ENCODE measurements at places on chromosomes 7 and 10. TPM values are rescaled to one million over a fixed set of nuclear protein-coding genes. Genes with fewer than 3 reads are reported as not detected.

Gene ADCY1
- 3.1 TPM for polyA plus RNA-seq

Gene PON1
- polyA plus RNA-seq: 0.33 TPM

Gene NPSR1
- polyA plus RNA-seq: not detected

Gene TSPAN13
- 24.0 TPM for polyA plus RNA-seq

Gene RNF133
- polyA plus RNA-seq: 0.18 TPM

Gene AKR1C8
- polyA plus RNA-seq: 0.20 TPM

Gene MUC12
- 0.02 TPM for polyA plus RNA-seq

Gene WASL
- polyA plus RNA-seq: 82.4 TPM

Gene TRIM73
- polyA plus RNA-seq: 7.6 TPM

Gene POLL
- polyA plus RNA-seq: 39.9 TPM

Gene DBF4
- 27.9 TPM for polyA plus RNA-seq

Gene DGKI
- 1.6 TPM for polyA plus RNA-seq

DNA sequence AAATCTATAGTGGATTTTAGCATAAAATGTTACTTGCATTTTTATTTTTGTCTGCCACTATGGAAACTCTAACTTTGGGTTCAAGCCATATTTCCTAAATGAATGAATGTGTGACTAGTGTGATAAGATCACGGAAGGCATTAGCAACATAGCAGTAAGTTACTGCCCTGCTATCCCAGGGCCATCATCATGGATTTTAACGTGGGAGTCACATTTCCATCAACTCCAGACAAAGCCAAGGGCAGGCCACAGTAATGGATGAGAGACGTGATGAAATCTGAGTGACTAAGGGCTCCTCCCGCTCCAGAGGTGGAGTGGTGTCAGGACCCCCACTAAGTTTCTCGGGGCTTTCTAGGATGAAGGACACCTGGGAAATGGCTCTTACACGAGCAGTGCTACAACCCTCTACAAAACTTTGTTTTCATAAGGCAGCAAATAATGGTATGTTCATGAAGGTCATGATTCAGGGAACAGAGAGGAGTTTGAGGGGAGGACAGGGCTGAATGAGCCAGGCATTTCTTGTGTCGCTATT is 34.3 kb downstream of the C10orf120 start:
- peak; percentile 46 for DNase-seq

- DNase-seq: no peak
Measured at GRCh38 chr7:131011976-131012375, 278.0 kb upstream of the KLF14 start.

- no peak for DNase-seq
Measured at GRCh38 chr10:19762026-19762425, 54.2 kb upstream of the PLXDC2 start.

GRCh38 chr10:31590023-31590800 is 271.2 kb downstream of the ZEB1 start:
- no peak for DNase-seq

- DNase-seq: no peak
Measured at GRCh38 chr7:134997214-134997885, 11.0 kb downstream of the AGBL3 start.

GRCh38 chr7:154777023-154777422 is 225.9 kb downstream of the PAXIP1 start:
- no peak for DNase-seq

GRCh38 chr7:148772297-148773089 is 73.8 kb downstream of the CUL1 start:
- no peak for DNase-seq

DNA sequence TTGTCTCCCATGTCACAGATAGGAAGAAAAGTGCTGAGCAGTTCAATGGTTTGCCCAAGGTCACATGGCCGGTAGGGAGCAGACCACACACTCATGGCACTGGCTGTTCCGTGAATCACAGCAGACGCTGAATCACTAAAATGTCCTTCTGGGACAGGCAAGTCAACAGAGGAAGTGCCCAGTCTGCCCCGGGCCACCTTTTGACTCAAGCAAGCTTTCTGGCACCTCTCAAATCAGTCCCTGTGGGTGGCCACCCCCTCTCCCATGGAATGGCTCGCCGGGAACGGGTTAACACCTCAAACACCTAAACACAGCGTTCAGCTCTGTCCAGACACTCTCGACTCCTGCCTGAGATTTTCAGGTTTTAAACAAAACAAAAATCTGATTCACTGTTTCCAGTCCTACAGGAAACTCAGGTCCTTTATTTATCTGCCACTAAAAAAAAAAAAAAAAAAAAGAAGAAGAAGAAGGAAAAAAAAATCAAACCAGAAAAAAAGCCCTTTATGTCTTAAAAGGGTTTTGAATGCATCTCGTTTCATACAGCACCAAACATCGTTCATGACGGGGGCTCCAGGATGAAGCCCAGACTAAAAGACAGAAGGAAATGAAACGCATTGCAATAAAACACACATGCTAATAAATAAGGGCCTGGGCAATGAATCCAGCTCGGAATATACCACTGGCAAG is 15.5 kb downstream of the CARD11 start:
- no peak for DNase-seq

DNA sequence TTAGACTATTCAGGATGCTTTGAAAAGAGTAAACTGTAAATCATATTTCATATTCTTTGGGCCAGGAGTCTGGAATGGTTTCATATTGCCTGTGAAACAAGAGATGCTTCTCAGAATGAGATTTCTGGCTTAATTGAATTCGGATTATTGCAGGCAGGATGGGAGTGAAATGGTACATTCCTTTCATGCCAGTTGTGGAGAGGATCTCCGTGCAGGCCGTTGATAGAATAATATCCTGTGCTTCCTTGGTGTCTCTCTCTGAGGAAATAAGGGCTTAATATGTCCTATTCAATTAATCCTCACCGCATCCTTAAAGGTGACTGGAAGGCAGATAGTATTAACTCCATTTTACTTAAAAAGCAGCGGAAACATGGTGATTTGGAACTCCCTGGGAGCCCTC is 56.6 kb downstream of the CUX1 start:
- no peak for DNase-seq

- no peak for DNase-seq
Measured at GRCh38 chr7:143954544-143954943, at the start of gene OR2F1. Gene OR2F1, plus strand, starts transcription at chr7:143954844. Its CDS starts 5,127 bp downstream, at chr7:143959971.

- no peak for DNase-seq
Measured at GRCh38 chr10:89399956-89400355, 7.5 kb downstream of the IFIT1 start.

GRCh38 chr10:48495282-48496045 is 109.4 kb downstream of the ARHGAP22 start:
- no peak for DNase-seq

GRCh38 chr10:124342821-124343170 is 75.9 kb downstream of the OAT start:
- DNase-seq: no peak

DNA sequence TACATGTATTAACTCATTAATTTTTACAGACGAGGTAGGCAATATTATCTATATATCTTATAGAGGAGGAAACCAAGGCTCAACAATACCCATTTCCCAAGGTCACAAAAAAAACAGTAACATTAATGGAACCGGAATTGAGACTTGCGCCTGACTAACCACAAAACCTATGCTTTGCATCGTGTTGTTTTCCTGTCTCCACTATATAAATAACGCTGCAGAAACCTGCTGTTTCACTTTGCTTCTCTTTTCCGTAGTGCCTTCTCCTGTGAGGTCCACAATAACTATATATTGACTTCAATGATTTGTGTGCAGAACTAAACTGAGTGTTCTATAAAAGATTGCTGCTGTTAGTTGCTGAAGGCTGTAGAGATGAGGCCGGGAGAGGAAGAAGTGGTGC is 97.7 kb upstream of the RPA3 start:
- DNase-seq: no peak

- no peak for DNase-seq
Measured at GRCh38 chr7:68269405-68269804, 1272.8 kb downstream of the TYW1 start.

GRCh38 chr10:79933961-79934360 is 14.9 kb downstream of the SFTPD start:
- DNase-seq: no peak

DNA sequence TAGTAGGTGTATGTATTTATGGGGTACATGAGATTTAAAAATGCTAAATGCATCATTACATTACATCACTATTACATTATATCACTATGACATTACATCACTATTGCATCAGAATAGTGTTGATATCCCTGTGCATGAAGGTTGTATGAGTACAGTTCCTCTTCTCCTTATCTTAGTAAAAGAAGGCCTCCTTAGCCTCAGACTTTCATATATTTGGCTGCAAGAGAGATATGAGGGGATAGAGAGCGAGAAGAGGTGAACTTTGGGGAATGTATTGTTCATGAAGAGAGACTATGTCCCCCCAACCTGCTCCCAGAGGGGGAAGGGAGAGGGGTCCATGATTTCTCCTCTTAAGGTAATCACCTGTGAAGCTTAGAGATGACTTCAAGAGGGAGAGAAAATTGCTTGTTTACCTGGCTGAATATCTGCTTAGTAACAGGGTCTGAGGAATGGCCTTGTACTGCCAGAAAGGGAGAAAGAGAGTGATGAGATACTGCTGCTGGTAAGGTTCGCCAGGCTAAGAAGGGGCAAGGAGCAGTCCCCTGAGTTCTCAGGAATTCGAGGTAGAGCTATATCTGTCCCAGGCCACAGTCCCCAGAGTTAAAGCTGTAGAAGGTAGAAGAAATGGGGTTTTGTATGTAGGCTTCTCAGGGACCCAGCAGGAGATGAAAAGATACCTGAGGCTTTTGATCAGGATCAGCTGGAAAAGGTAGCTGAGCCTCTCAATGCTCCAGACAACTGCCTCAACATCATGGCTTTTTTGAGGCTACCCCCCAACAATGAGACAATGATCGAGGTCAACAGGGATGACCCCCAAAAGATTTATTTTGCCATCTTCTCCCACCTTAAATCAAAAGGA is 168.4 kb upstream of the WNT16 start:
- DNase-seq: no peak

DNA sequence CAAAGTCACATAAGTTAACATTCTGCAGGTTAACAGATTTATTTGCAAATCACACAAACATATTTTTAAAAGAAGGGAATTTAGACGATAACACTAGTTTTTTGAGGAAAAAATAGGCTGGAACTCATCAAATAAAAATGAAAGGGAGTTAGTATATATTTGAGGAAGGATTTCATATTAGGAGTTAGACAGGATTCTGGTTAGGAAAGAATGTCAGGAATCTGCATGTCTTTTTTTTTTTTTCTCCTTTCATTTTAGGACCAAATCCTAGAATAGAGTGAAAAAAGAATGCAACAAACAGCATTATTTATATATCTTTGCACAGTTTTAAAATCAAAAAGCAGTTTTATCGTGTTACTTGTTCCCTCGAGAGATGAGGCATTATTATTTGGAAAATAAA is 8.9 kb upstream of the TRDMT1 start:
- no peak for DNase-seq

- DNase-seq: no peak
Measured at GRCh38 chr10:24900888-24901685, 51.3 kb downstream of the PRTFDC1 start.

DNA sequence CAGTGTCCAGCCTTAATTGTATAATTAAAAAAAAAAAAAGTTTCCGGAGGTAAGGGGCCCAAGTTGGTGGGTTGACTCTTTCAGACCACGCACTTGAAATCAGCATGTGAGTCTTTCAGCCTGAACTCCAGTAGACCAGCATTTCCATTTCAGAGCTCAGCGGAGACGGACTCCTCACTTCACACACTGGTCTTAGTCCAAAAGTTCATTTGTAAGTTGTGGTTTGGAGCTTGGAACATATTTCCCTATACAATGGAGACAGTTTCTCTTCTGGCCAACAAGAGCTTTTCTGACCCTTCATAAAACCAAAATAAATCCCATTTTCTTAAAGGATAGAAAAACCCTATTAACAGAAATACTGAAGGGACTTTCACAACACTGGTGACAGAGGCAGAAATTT is 41.0 kb downstream of the ATXN7L1 start:
- DNase-seq: no peak

DNA sequence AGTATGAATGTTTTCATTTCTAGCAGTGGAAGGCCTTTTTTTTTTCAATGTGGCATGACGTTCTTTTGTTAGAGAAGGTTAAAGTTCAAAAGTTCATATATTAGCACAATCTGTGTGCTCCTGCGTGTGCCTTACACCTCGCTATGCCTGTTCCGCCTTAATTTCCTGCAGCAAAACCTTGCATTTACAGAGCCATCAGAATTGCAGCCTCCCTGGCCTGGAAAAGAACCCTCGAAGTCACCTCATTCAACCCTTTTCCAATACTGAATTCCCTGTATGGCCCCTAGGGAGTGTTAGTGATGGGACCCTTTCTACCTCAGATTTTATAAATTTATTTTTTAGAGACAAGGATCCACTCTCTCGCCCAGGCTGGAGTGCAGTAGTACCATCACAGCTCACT is 103.5 kb upstream of the ZNF438 start:
- no peak for DNase-seq

DNA sequence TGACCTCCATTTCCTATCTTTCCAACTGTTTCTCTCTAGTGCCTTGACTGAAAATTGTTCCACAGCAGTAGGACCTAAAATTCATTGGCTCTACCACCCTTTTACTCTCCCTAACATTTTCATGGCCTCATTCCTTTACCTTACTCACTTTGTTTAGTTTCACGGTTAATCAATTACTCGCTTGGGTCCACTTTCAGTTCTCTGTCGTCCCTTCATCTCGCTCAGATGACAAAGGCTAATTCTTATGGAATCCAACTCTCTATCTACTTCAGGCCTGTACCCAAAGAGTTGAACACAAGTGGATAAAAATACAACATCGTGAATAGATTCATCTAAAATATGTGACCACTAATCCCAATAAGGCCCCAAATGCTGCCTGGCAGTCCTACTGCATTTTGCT is 85.9 kb upstream of the ADO start:
- no peak for DNase-seq

- no peak for DNase-seq
Measured at GRCh38 chr10:42980553-42981357, 96.1 kb upstream of the RET start.

- no peak for DNase-seq
Measured at GRCh38 chr7:30459591-30460245, 18.9 kb downstream of the NOD1 start.

DNA sequence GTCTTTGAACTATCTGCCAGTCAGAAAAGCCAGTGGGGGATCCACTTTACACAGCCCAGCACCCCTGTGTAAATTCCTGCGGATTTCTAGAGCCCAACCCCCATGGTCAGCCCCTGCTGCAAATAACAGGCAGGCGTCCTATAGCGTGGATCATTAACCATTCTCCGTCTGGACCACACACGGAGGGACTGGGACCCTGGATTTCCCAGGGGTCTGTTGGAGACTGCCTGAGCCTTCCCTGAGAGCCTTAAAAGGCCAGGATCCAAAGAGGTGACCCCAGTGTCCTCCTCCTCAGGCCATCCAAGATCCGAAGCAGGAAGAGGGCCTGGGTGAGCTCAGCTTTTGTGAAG is 11.2 kb upstream of the GRID1 start:
- no peak for DNase-seq

GRCh38 chr10:31630861-31631567 is 297.6 kb downstream of the ARHGAP12 start:
- DNase-seq: no peak
